ENCODE measurements at places on chromosomes 4 and X.

- peak; percentile 39 for DNase-seq
Measured at GRCh38 chrX:2566055-2566454, 65.3 kb upstream of the DHRSX start.

DNA sequence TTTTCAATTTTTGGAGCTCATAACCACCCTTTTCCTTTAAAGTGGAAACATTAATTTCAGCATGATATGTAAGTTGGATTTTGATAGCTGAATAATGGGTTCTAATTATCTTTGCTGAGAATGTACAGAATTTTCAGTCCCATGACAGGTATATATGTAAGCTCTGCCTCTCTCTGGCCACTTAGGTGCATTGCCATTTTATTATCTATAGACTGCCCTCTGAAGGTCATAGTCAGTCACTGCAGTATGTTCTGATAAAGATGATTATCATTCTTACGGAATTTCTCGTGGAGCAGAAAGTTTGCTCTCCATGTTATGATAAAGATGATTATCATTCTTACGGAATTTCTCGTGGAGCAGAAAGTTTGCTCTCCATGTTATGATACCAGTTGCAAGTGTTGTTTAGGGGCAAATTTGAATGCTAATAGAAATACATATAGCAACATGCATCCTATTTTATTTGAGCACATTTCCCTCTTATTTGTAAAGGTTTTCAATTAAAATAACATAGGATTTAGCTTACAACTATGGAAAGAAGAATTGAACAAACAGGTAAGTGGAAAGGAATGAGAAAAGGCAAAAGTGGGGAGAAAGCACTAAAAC is 10.4 kb downstream of the AFP start:
- peak; percentile 75 for DNase-seq

- no peak for DNase-seq
Measured at GRCh38 chrX:153832728-153833127, 2.4 kb upstream of the PDZD4 start.

DNA sequence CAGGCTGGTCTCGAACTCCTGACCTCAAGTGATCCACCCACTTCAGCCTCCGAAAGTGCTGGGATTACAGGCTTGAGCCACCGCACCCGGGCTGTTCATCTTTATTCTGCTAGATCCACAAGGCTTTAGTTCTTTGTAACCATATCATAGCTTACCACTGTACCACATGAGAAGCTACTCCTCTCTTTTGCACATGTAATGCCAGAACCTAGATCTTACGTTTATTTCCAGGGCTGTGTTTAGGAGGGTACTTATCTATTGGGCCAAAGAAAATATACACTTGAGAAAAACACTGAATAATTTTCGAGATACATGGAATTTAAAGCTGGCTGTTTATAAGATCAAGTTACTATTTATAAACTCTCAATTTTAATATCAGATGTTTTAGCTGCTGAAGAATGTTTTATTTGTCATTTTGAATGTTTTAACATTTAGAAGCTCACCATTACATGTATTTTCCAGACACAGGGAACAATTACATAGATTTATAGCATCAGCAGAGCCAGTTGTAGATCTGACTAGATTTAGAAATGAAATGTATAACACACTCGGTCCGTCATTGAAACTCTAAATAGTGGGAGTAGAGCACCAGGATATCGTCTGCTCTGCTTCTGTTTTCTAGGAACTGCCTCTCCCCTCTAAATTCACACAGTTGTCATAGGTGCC is 155.3 kb upstream of the HAND2 start:
- DNase-seq = no peak

- peak; percentile 13 for DNase-seq
Measured at GRCh38 chr4:169689681-169690080, 68.1 kb downstream of the HPF1 start.

DNA sequence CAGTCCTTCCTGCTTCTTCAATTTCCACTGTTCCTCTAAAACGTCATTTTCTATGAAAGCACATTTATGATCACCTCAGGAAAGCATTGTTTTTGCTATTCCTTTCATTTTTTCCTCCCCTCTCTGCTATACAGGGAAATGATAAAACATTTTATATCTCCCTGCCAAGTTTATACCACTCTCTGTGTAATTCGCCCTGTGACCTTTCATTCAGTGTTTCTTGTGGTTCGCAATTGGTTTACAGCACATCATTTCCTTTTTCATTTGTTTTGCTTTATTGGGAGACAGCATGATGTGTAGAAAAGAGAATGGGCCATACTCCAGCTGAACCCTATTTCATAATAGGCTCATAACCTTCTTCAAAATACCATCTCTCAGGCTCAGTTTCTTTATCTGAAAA is 99.9 kb upstream of the RAPGEF2 start:
- peak; percentile 58 for DNase-seq

DNA sequence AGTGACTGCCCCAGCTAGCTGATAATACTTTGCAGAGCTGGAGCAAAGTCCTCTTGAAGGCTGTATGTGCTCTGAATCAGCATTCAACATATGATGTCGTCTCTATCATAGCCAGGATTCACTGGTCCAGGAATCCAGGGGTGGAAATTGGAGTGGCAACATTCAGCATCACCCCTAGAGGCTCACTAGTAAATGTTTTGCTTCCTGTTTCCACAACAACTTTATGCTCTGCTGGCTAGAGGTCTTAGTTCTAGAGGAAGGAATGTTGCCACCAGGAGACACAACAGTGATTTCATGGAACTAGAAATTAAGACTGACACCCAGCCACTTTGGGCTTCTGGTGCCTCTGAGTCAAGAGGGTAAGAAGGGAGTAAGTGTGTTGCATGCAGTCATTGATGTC is 11.3 kb downstream of the MAGEA1 start:
- no peak for DNase-seq

GRCh38 chr4:26826721-26827120 is 33.9 kb upstream of the STIM2 start:
- no peak for DNase-seq

DNA sequence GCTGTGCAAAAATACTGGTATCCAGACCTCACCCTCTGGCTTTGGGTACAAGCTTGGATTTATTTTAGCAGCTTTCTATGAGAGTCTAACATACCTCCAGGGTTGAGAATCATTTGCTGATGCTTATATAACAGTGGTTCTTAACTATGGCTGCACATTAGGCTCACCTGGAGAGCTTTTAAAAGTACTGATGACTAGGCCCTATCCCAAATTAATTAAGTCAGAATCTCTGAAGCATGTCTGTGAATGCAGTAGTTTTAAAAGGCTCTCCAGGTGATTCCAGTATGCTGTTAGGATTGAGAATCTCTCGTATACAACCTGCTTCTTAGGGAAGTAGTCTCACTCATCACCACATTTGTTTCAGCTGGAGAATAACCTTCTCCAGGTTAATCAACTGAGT is 99.2 kb downstream of the PDHA2 start:
- DNase-seq = no peak

DNA sequence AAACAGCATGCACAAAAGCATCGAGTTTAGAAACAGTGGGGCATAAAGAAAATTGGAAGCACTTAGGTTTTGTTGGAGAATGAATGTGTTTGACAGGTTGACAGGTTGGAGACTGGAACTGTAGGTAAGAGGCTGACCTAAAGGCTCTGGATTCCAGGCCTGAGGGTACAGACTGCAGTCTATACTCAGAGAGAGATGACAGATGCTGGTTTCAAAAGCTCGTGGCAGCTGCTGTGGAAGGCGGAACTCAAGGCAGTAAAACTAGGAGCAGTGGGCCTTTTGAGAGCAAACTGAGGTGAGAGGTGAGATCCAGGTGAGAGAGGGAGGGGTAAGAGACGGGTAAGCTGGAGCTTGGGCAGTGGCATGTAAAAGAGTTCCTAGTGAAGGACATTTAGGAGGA is 415.2 kb downstream of the TRIML1 start:
- peak; percentile 85 for DNase-seq

GRCh38 chrX:119419146-119419545 is 20.0 kb downstream of the SLC25A43 start:
- no peak for DNase-seq

DNA sequence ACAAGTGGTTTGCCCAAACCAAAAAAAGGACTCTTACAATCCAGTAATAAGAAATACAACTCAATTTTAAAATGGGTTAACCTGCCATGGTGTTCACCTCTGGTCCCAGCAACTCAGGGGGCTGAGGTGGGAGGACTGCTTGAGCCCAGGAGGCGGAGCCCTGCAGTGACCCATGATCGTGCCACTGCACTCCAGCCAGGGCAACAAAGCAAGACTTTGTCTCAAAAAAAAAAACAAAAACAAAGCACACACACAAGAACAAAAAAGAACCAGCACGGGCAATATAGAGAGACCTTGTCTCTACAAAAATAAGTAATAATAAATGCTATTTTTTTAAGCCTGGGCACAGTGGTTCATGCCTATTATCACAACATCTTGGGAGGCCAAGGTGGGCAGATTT is 28.7 kb downstream of the ARAP2 start:
- DNase-seq = no peak

- peak; percentile 16 for DNase-seq
Measured at GRCh38 chr4:177001271-177002175, 208.8 kb upstream of the VEGFC start.

- DNase-seq = no peak
Measured at GRCh38 chrX:31604629-31605221, 532.9 kb upstream of the FTHL17 start.

DNA sequence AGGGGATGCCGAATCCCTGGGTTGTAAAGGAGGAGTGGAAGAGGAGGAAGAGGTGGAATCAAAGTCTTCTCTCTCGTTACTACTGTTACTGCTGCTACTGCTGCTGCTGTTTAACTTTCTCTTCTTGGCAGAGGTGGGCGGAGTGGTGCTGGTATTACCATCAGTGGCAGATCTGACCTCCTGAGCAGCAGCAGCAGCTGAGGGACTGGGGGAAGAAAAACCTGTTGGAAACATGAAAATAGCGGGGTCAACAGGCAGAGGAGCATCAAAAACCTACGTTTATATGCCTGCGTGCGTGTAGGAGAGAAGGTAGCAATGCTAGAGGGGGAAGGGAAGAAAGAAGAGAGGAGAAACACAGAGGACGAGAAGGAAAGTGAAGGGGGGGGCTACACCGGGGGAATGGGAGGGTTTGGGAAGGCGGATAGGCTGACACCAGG is 339 bp downstream of the CUL4B start:
- peak; percentile 80 for DNase-seq

DNA sequence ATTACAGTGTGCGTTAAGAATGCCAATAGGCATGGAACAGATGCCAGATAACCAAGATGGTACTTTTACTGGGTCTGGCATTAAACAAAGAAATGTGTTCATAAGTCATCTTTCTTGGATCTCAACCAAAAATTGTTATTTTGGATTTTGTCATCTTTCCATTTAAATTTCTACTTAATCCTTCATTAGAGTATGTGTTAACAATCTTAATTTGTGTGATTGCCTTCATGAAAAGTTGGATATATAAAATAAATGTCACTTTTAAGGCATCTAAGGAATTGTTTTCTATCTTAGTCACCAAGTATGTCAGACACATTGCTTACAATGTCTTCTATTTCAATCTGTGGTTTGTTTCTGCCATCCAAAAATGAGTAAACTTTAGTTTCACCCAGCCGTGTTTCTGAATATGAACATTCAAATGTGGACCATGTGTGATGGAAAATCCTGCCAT is 87.5 kb downstream of the PALLD start:
- no peak for DNase-seq

- peak; percentile 92 for DNase-seq
Measured at GRCh38 chr4:165631912-165632311, 241.1 kb upstream of the TLL1 start.

- DNase-seq = peak; percentile 88
Measured at GRCh38 chr4:153152501-153153338, 51.5 kb upstream of the TRIM2 start.

GRCh38 chr4:158771776-158772175 is 3.0 kb downstream of the FNIP2 start:
- DNase-seq = peak; percentile 17

- DNase-seq = no peak
Measured at GRCh38 chrX:20432048-20432447, 165.3 kb upstream of the RPS6KA3 start.

GRCh38 chr4:147526272-147526654 is 45.4 kb downstream of the EDNRA start:
- DNase-seq = no peak

DNA sequence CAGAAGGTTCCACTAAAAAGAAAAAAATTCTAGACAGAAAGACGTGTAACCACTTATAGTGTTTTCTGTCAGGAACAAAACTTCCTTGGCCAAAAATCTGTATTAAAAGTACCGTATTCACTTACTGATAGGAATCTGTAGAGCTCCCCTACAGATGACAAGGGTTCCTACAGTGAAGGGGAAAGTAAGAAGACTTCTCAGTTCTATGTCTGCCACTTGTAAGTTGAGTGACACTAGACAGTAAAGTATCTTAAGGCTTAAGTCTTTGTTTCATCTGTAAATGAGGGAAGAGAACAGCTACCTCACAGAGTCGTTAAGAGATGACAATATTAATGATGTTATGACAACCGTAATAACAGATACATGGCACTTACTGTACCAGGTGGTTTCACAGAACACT is 3.3 kb downstream of the COQ2 start:
- peak; percentile 5 for DNase-seq

DNA sequence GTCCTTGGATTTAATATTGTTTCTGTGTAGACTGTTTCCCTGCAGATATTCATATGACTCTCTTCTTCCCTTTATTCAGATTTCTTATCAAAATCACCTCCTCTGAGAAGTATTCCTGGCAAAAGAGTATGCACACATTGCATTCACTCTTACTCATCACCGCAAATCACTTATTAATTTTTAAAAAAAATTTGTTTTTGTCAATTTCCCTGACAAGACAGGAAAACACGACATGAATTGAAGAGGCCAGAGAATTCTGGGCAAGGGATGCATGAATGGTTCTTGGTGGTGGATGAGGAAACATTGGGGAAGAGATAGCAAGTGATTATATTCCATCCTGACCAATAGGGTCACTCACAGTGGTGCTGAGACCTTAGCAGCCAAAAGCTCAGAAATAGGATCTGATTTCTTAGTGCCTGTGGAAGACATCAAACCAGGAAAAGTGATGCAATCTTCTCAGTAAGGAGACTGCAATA is 522.5 kb upstream of the AGA start:
- no peak for DNase-seq

- DNase-seq = no peak
Measured at GRCh38 chr4:4726051-4726450, 133.4 kb upstream of the MSX1 start.

- no peak for DNase-seq
Measured at GRCh38 chr4:113636438-113636818, 125.1 kb downstream of the CAMK2D start.

DNA sequence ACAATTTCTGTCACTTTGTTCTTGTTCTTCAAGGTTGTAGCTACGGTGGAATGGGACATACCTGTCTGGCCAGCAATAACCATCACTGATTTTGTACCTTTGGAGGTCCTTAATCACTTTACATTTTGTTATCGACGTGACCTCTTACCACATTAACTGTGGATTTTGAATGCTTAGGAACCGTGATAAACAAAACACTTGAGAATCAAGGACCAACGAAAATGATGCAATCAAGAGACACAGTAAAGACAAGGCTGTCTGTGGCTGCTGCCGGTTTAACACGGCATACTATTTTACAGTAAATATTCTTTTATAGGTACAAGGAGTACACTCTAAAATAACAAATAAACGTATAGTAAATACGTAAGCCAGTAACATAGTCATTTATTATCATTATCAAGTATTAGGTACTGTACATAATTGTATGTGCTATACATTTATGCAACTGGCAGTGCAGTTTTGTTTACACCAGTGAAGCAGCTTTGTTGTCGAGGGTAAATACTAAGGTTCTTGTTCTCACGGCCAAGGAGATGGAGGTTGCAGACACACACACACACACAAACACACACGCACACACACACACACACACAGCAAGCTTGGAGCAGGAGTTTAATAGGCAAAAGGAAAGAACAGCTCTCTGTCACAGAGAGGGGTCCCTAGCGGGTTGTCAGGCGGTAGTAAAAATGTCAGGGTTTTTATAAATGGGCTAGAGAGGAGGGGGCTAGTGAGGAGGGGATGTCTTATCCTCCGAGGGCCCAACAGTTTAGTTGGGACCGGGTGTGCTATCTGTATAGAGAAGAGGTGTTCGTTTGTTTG is 194.7 kb upstream of the CXorf51B start:
- no peak for DNase-seq

Measured in NCI-H69 (cell line).